ENCODE measurements at places on chromosomes 6 and 20.

DNA sequence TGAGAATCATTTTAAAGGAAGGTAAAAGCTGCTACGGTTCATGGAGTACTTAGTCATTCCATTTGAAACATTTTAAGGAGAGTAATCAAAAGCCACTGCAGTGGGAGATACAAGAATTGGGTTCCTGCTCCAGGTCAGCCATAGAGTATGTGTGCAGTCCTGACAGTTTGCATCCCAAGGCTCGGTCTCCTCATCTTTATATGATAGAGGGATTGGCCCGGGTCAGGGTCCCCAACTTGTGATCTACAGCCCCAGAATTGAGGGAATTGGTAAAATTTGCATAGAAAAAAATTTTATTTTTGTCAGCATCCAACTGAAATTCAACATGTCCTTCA, 147.4 kb upstream of the PRND start:
- no peak for DNase-seq

GRCh38 chr6:138847884-138848283, 52.0 kb downstream of the ECT2L start:
- DNase-seq, result no peak

DNA sequence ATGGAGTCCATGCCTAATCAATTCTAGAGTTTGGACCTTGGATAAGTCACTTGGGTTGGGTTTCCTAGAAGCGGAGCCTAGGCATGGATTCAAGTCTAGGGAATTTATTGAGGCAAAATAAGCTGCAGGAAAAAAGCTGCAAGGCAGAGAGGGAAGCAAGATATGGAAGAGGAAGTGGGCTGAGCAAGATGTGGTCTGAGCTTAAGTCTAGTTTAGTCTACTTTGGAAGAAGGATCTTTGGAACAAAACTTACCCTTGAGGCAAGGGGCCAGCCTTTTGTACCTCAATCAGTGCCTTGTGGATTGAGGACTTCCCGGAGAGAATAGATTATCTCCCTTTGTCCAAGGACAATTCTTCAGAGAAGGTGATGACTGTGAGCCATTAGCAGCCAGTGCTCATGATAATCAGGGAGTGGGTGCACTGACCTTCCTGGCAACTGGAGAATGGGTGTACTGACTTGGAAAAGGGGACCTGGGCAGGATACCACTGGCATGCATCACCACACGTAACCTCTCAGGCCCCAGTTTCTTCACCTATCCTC, 10.9 kb downstream of the ZSCAN9 start:
- DNase-seq, result no peak

GRCh38 chr20:44396369-44397130, 41.1 kb downstream of the HNF4A start:
- DNase-seq, result no peak

DNA sequence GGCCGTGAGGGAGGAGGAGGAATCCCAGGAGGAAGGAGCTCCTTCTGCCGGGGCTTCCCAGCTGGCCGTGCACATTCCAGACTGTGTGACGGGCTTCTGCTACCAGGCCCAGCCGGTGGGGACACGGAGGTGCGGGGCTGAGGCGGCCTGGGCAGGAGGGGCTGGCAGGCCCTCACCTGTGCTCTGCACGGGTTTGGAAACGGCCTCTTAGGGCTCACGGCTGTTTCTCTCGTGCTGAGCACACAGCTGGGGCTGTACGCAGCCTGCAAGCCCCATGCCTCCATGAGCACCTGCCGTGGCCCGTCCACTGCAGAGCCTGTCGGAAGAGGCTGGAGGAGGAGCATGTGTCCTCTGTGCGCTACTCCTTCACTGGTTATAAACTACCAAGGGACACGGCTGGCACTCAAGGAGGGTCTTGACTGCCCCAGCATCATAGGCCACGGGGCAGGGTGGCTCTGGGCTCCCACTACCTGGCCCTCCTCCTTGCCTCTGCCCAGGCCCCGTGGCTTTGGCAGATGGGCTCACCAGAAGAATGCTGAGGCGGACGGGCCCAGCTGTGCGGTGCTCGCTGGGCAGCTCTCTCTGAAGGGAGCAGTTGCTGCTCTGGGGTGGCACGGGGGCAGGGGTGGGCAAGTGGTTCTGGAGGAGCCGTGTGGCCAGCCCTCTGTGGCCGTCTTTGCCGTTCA, 15.8 kb downstream of the NPEPL1 start:
- DNase-seq, result no peak

DNA sequence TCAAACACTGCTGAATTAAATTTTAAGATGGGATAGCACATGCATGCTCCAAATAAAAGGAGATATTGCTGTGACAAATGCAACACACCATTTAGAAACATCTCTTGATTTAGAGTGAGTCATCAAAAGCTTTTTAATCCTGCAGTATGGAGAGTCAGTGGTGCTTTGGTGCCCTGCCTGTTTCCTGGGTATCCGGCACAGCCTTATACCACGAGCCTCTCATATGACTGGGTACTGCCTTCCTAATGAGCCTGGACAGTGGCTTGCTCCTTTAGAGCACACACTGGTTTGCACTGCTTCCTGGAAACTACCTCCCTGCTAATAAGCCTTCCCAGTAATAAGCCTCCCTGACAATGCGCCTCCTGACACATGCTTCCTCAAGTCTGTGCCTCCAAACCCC, 65.3 kb upstream of the KCNK16 start:
- DNase-seq, result no peak

DNA sequence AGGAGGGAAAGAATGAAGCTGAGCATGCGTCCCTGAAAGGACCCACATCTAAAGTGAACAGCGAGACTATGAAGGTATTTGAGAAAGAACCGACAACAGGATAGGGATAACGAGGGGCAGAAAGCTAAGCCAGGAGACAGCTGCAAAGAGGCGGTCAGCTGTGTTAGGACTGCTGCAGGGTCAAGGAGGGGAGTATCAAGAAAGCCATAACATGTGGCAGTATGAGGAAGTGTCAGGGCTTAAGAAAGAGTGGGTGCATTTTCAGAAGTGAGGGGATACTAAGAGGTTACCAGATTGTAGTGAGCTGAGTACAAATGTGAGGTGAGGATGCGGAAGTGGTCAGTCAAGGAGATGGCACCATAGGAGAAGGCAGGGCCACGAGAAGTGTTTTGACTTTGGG, 21.2 kb downstream of the MYLIP start:
- no peak for DNase-seq

DNA sequence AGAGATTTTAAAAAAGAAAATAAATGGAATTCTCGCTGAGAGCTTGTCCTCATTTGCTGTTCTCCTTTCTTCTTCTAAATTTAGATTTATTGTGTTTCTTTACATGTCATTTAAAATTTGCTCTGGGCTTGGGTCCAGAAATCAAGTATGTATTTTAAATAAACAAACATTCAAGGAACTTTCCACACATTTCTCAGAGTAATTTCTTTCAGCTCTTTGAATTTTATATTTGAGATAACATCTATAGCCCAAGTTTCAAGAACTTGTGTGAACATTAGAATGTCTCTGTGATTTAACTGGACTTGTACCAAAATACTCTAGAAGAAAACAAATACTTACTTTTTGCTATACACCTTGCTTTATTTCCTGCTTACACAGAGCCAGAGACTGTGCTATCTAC, 192.3 kb downstream of the TMEM200A start:
- no peak for DNase-seq

- no peak for DNase-seq
These were observed 42.5 kb upstream of the TLDC2 start for GRCh38 chr20:36833275-36834020.
